ENCODE measurements at places on chromosomes 3 and 15.
A peak's percentile ranks its signal among the peaks of the same experiment; 100 is the strongest.

DNA sequence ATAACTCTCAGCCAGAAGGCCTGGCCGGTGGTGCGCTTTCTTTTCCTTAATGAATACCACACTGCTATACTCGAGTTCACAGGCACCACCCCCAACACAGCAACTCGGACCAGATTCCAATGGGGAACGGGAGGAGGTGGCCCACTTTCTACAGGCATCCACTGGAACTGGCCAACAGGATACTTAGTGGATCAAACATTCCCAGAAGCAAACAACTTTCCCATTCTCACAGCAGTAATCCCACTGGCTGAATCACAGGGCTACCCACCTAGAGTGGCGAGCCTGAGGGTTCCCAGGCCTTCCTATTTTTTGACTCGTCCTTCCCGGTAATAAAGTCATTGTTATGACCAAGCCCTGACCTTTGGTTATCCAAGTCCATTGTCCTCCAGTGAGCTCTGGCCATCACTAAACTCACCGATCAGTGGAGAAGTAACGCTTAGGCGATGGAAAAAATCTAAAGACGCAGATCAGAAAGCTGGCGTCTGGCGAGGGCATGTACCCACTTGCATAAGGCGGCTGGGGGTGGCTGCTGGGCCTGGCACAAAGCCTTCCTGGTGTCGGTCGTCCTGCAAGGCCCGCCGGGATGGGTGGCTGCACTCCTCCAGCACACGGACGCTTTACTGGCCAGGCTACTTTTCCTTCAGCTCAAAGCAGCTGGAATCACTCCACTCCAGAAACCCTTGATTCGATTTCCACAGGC, 1.2 kb downstream of the EOGT start:
- DNase-seq, result no peak

- no peak for DNase-seq
Observed at GRCh38 chr3:166900866-166901577, 479.1 kb downstream of the ZBBX start.

DNA sequence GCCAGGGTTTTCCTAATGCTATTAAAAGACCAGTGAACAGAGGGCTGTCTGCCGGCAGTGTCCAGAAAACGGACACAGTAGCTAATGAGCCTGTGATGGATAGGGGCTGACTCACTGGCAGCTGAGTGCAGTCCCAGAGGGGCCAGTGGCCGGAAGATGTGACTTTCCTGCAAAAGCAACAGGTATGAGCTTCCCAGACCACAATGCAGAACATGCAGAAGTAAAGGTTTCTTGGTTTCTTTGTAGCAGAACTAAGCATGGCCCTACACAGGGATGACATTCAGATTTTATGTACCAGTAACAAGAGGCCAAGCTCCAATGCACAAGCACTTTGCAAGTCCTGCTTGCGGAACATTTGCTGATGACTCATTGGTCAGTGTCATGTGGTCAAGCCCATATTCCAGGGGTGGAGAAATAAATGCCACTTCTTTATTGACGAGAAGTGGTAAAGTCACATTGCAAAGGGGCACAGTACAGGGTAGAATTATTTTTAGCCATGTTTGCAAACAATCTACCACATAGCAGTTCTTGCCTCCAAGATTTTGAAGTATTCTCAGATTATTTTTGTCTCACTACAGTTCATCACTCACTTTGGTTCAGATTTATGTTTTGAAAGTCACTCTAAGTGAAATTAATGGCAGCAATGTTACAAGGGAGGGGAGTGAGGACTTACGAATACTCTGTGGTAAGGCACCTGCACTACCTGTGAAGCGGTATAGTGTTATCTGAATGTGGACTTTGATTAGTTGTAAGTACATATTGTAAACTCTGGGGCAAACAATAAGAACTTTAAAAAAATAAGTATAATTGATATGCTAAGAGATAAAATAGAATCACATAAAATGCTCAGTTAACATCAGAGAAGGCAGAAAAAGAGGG, 263.3 kb downstream of the ABHD5 start:
- no peak for DNase-seq

DNA sequence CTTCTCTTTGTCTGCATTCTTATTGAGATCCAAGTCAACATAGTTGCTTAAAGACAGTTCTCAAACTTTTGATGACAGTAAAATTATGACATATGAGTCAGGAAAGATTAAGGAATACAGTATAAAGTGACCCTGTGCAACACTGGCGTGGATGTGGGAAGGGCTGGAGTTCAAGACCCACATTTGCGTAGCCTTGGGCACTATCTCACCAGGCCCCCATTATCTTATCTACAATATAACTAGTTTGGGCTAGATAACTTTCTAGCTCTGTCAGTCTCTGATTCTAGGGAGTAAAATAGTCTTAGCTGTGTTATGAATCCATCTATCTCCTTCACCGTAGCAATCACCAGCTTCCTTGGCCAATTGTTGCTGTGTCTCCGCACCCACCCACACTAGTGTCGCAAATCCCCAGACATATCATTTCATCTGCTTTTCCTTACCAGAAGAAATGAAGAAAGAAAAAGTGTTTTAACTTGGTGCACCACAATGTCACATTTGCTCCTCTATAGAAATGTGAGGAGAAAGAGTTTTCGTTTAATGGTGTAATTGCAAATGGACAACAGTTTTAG, 14.9 kb upstream of the TM4SF4 start:
- DNase-seq, result peak; percentile 65

GRCh38 chr3:8967553-8967952, 4.3 kb upstream of the RAD18 start:
- DNase-seq, result no peak

- no peak for DNase-seq
Observed at GRCh38 chr3:195208183-195208582, 62.8 kb downstream of the XXYLT1 start.

DNA sequence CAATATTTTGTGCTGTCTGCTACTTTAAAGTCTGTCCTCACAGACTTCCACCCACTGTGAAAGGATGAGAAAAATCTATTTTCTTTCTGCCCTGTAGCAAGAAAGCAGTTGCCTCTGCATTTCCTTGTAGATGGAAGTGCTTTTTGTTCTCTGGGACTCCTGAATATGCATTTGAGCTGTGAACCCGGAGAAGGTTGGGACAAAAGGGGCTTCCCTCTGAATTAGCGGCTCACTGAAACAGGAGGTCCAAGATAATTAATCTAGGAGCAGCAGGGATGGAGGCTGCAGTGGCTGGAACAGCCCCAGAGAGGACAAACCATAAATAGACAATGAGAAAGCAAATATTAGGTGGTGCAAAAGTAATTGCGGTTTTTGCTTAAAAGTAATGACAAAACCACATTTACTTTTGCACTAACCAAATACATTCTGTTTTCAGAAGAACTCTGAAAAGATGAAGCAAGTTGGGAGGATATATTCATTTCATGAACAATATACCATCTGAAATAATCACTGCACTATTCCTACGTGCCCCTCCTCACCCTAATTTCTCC, 143.4 kb upstream of the KBTBD8 start:
- peak; percentile 24 for DNase-seq

- DNase-seq, result no peak
Observed at GRCh38 chr15:81940467-81941451, 105.1 kb downstream of the MEX3B start.

GRCh38 chr3:185317674-185318073, 45.3 kb upstream of the MAP3K13 start:
- DNase-seq, result no peak

DNA sequence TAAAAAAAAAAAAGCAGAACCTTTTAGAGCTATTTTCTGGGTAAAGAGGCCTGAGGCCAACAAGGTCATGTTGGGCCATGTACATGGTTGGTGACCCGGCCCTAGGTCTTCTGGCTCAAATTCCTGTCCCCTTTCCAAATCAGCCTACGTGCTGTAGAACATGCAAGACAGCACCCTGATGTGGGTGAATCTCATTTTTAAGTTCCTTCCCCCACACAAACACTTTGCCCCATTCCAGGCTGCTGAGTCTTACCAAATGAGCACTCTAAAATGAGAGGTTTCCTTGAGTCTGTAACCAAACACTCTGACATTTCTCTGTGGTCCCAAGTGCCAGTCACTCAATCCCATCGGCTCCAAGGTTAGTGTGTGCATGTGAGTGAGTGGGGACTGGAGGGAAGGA, 9.4 kb downstream of the BCL6 start:
- no peak for DNase-seq

- DNase-seq, result no peak
Observed at GRCh38 chr15:33754242-33754641, 214.1 kb upstream of the CHRM5 start.

GRCh38 chr3:44981220-44981619, 5.2 kb downstream of the EXOSC7 start:
- DNase-seq, result no peak

DNA sequence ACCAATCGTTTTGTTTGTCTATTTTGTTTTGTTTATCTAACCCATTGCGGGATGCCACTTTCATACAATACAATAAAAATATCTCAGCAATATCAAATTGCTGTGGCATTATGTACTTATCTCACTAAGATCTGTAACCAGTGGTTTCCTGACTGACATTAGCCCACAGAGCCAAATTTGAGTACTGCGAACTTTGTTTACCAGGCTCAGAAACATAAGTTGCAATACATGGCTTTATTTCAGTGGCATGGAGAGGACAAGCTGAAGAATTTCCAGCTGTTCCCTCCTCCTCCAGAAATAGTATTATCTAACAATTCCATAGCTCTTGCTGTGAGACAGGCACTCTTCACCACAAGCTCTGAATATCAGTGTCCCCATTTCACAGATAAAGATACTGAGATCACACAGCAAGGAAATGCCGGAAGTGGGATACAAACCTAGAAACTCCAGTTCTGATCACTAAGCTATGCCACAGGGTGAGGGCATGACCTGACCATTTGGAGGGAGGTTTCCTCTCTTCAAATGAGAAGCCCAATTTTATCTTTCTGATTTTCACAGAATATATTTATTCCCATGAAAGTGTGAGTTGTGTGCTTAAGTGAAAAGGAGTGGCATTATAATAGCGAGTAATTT, 469.9 kb upstream of the CBLB start:
- DNase-seq, result no peak

- no peak for DNase-seq
Observed at GRCh38 chr3:78426454-78426853, 1341.3 kb downstream of the ROBO1 start.

DNA sequence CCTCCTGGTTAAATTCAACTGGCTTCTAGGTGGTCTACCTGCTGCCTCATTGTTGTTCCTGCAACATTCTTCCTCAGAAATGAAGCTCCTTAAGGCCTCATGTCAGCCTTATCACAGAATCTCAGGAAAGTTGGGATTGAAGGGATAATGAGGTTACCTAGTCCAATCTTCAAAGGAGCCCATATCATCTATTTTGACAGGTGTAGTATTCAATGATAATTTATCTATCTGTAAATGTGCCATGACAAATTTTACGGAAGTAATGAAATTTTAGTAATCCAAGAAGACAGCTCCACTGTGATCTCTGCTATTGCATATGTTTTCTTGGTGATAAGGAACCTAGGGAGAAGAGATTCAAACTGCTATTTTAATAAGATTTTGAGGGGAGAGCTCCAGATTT, 973.8 kb downstream of the ROBO2 start:
- DNase-seq, result no peak

DNA sequence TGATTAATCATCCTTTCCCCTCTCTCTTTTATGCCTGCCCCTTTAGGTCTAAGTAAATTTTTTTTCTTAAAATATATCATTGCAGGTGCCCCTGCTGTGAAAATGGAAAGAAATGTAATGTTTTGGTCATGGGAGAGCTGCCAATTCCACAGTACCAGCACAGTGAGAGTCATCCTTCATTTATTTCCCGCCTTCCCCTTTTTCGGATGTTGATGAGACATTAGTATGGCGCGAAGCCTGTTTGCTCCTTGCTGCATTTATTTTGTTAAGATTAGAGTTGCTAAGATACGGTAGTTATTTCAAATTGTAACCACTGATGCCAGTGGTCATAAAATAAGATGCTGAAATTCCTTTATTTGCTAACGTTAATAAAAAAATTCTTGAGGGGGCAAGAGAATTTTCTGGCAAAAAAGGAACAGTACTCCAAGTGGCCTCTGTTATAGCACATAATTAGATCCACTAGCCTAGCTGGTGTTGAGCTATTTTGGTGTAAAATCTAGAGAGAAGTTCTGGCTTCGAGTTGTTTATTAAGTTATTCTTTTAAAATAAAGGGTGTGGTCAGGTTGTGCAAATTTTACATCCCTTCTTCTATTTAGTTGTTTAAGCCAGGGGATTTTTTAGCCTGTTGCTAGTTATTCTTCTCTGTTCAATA, 62.8 kb downstream of the MDFIC2 start:
- no peak for DNase-seq

- DNase-seq, result no peak
Observed at GRCh38 chr3:23052208-23052607, 150.9 kb upstream of the UBE2E2 start.

DNA sequence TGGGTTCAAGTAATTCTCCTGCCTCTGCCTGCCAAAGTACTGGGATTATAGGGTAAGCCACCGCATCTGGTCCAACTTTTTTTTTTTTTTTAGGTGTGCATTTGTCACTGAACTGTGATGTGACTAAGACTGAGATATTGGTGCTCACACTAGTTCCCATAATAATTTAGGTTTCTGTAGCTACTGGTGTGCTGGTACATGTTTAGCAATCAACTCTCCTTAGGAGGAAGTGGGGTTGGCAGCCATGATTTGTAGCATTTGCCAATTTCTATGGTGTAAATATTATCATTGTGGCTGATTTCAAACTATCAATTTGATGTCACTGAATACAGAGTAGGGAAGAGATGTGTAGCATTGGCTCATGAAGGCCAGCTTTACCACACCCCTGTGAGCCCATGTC, 372.7 kb downstream of the EDEM1 start:
- no peak for DNase-seq

DNA sequence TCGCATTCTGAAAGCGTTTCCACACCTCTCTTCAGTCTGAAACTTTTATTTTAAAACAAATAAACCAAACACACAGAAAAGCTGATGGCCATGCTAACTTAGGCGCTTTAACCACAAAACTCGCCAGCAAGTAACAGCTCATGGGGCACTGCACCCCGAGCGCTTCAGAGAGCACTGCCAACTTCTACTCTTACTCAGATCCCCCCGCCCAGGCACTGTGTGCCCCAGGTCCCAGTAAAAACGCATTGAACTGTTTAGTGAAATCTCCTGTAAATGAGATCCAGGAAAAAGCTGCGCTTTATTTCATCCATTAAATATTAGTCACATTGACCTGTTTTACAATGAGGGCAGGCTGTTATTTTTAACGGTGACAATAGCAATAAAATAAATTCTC, 99.7 kb downstream of the LRIG1 start:
- no peak for DNase-seq

- no peak for DNase-seq
Observed at GRCh38 chr3:184846496-184846895, 34.5 kb downstream of the VPS8 start.

DNA sequence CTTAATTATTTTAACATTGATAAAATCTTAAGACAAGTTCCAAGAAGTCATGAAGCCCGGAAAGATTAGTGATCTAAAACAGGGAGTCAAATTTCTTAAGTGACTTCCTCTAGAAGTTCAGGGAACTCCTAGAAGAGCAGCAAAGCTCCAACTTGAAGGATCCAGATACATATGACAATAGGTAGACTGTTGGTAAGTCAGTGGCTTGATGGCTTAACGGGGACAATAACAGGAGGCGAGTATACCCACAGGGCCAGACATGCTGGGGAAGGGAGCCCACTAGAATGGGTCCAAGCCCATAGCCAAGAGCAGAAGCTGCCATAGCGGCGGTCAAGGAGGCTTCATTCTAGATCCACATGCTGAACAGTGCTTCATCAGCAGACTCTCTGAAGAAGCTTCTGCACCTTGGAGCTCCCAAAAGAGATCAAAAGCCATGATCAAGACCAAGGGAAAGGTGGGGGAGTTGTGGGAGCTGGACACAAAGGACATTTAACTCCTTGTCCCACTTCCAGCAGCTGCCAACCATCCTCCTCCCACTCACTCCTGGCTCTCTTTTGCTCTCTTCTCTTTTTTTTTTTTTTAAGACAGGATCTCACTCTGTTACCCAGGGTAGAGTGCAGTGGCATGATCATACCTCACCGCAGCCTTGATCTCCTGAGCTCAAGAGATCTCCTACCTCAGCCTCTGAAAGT, 10.2 kb upstream of the CA12 start:
- DNase-seq, result no peak

All from brain (organoid and tissue), 16 donors.